ENCODE measurements at places on chromosomes 16 and 17.

DNA sequence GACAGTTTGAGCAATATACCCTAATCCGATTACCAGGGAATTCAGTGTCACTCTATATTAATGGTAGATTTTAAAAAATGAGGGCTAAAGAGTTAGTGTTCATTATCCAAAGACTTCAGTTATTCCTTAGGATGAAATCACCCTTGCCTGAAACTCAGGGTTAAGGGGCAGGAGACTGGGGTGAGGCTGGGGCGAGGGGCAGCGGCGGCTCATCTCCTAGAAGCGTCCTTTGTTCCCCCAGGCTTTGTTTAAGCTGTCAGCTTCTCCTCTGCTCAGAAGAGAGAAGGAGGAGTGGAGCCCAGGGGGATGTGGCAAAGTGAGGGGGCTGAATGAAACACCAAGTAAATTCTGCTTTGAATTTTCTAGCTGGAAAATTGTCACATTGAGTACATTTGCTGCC is 117.7 kb upstream of the ELAC2 start:
- DNase-seq: no peak

- DNase-seq: no peak
Measured at GRCh38 chr17:33057564-33057963, 65.9 kb downstream of the SPACA3 start.

DNA sequence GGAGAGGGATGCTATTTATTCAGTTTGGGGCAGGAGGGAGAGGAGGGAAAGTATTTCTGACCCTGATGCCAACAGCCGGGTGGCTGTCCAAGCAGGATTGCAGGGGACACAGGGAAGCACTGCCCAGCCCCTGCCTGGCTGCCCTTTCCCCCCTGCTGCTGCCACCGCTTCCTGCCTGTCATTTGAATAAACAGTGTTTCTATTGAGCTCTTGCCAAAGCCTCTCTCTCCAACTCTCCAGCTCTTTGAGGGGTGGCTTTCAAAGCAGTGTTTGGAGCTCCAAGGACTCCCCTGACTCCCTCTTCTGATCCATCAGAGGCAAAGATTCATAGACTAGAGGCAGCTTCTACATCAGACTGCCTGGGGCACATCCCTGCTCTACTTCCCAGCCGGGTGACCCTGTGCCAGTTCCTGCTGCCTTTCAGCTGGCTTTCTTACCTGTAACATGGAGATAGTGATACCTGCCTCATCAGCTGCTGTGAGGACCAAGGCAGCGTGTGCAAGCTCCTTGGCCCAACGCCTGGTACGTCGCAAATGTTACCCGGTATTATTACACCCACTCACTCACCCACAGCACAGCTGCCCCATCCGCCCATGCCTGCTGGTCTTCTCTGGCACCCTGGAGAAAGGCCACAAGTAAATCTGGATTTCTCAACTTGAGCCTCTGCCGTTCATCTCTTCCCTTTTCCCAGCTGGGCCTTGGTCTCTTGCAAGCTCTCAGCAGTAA is 9.5 kb downstream of the PROCA1 start:
- DNase-seq: no peak

GRCh38 chr16:14289692-14290340 is 218.7 kb downstream of the MRTFB start:
- no peak for DNase-seq

GRCh38 chr17:64687961-64688360 is 25.9 kb upstream of the SMURF2 start:
- no peak for DNase-seq

GRCh38 chr17:46121841-46122485 is 71.3 kb downstream of the KANSL1 start:
- DNase-seq: no peak

DNA sequence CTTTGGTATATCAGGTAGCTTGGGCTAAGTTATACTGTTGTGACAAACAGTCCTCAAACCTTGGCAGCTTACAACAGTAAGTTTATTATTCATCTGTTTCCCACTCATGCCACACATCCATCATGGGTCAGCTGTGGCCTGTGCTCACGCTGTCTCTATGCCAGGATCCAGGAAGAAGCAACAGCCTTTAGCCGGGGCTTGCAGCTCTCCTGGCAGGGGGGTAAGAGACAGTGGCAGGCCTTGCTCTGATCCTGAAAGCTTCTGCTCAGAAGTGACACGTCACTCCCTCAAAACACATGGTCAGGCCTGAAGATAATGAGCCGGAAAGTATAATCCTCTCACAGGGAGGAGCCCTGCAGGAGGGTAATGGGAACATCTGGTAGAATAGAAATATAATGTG is 377.6 kb downstream of the CPPED1 start:
- DNase-seq: no peak

Data from glomerular endothelial cell (primary cell).